ENCODE measurements at places on chromosomes 13 and 19.
A peak's percentile ranks its signal among the peaks of the same experiment; 100 is the strongest.

DNA sequence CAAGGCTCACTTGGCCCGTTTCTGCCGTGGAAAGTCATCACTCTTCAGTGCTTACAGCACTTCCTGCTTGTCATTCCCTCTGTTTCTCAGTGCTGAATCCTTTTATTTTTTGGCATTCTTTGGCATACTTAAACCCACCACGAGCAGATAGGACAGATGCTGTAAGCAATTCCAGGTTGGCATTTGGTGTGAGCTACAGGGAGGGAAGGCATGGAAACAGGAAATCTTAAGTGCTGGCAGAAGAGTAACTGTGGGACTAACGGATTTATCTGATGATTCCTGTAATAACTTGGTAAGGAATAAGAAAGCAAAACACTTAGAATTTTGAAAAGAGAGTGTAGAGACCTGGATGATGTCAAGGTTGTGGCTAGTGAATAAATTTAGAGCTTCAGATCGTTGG lies 273.4 kb downstream of the GPC6 start:
- no peak for DNase-seq

- DNase-seq, result peak; percentile 66
Measured at GRCh38 chr19:17966550-17967256, at the start of gene KCNN1. TSS of gene KCNN1 (plus strand) at chr19:17967107. CDS start at chr19:17973889, 6,782 bp downstream.

GRCh38 chr19:5292822-5293611 lies 47.6 kb downstream of the PTPRS start:
- DNase-seq, result peak; percentile 94

- DNase-seq, result peak; percentile 78
Measured at GRCh38 chr19:54133312-54133956, 4.1 kb upstream of the CNOT3 start.

GRCh38 chr13:110240352-110240751 lies 66.6 kb downstream of the COL4A1 start:
- DNase-seq, result peak; percentile 41

- DNase-seq, result no peak
Measured at GRCh38 chr19:38417544-38418506, 8.2 kb downstream of the RASGRP4 start.

DNA sequence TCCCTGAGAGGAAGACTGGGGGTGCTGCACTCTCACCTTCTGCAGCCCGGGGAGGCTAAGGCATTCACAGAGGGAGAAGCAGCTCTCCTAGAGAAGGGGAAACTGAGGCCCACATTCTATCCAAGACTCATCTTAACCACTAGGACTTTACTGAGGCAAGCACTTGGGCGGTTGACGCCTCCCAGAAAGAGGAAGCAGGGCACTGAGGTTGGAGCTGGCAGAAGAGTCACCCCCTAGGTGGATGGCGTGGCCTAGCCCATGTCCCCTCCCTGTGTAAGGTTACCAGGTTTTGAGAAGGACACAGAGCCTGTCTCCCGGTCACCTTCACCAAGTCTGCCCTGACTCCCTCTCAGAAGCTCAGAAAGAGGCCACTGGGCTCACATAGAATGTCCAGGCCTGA lies 2.7 kb downstream of the S1PR2 start:
- no peak for DNase-seq

DNA sequence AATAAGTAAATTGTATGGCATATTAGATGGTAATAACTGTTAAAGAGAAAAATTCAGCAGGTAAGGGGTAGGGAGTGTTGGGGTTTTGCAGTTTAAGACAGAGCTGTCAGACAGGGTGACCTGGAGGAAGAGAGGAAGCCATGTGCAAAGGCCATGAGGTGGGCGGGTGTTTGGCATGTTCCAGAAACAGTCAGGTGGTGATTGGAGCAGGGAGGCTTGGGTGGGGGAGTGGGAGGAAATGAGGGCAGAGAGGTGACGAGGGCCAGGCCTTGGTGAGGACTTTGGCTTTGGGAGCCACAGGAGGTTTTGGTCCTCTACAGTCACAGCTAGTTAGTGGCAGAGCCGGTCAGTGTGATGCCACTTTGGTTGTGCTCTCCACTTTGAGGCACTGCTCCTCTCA lies 20.1 kb downstream of the RYR1 start:
- no peak for DNase-seq

- DNase-seq, result no peak
Measured at GRCh38 chr13:110168999-110169933, 137.7 kb downstream of the COL4A1 start.

- DNase-seq, result no peak
Measured at GRCh38 chr19:4260613-4261191, 13.8 kb downstream of the YJU2 start.

GRCh38 chr13:110042253-110042950 lies 256.0 kb upstream of the IRS2 start:
- DNase-seq, result no peak

DNA sequence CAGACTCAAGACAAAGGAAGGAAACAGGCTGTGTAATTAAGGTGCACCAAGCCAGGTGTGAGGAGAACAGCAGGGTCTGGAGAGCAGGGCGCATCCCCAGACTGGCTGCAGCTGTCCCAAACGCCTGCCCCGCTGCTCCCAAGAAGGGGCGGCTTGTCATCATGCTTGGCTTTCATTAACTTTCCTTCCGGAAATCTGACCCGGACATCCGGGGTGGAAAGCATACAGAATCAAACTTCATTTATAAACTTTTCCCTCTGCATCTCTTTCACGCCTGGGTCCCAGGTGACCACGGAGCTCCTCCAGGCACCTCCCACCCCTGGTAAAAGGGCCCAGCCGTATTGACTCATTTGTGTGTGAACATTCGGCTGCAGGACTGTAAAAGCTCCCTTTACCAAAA lies 31.7 kb downstream of the TSHZ3 start:
- DNase-seq, result peak; percentile 67

DNA sequence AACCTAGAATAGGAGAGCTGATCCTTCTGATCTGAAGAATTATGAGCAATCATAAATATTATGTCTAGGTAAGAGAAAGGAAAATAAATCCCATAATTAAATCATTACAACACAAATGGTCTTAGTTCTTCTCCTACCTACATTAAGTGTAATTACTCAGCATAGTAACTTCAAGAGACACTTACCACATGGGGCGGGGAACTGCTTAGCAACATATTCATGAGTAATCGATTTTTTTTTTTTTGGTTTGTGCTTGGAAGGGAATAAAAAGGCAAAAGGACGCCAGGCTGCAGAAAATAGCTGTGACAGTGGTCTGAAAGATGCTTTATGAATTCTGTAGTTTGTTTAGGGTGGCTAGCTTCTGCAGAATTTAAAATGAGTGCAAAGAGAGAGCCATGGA lies 103.3 kb upstream of the HTR2A start:
- DNase-seq, result no peak
